ENCODE measurements at places on chromosomes 4 and X. TPM values are rescaled to one million over a fixed set of nuclear protein-coding genes. Genes with fewer than 3 reads are reported as not detected.

FBXL5 gene
- 147 TPM for total RNA-seq

XKRX gene
- total RNA-seq, result 1.6 TPM

ADH1A gene
- total RNA-seq, result not detected

CCNI gene
- 244 TPM for total RNA-seq

DNA sequence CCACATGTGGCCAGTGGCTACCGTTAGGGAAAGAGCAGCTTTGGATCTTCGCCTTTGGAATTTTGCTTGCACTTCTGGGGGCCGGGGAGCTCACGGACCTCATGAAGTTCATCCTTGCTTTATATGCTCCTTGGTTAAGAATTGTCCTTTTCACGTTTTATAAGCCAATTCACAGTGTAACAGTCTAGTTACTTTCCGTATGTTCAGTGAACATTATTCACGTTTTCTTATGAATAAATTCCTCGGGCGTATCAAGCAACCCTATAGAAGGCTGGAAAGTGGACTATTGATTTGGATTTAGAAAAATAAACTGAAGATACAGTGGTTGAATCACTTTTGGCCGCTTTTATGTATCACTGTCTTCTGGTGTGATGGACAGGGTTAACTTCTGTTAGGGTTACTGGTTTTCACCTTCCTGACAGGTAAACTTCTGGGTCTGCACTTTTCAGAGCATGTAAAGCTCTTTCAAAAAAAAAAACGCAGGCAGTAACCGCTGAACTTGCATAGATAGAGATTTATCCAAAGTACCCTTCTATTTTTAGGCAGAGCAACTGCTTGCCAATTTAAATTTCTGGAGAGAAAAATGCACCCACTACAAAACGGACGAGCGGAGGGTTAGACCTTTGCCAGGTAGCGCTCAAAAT is 569 bp upstream of the PDLIM5 start:
- DNase-seq, result no peak

GRCh38 chr4:90293320-90293719 is 166.1 kb downstream of the CCSER1 start:
- no peak for DNase-seq

GRCh38 chr4:76744241-76744921 is 153.6 kb downstream of the SOWAHB start:
- no peak for DNase-seq

GRCh38 chr4:181860157-181860556 is 383.0 kb upstream of the TENM3 start:
- no peak for DNase-seq

GRCh38 chr4:141571793-141572192 is 64.6 kb upstream of the IL15 start:
- no peak for DNase-seq

- DNase-seq, result no peak
Observed at GRCh38 chr4:186266729-186267456, 904 bp downstream of the F11 start.
